ENCODE measurements at places on chromosomes 2 and 18. TPM values are rescaled to one million over a fixed set of nuclear protein-coding genes. Genes with fewer than 3 reads are reported as not detected.

DNA sequence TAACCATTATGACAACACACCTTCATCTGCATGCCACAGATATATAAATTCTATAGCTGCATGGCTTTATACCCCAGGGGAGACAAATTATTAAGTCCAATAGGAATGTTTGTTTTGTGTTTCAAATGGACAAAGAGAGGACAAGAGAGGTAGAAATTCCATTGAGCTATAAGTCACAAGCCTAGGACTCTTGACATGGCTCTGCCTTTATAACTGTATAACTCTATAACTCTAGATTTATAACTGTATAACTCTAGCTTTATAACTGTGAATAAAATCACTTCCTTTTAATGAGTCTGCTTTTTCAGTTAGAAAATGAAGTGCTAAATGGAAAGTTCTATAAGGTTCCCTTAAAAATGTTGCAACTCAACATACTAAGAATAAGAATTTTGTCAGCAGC is 106.4 kb downstream of the SCN9A start:
- DNase-seq: no peak

- DNase-seq: no peak
Observed at GRCh38 chr2:118992740-118993391, 50.9 kb downstream of the MARCO start.

DNA sequence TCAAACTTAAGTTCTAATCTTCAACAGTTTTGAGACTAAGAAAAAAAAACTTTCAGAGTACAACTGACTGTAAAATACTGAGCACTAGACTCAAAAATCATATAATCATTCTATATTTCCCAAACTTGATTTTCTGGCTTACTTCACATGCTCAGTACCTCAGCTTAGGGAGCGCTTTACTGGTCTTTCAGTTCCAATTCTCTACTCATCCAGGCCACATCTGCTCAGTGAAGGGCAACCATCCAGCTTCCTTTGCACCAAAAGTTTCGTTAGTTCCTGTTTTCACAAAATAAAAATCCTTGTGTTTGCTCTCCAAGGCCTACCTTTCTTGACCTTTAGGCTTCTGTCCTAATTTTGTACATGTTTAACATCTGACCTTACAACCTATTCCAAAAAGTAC is 287.6 kb upstream of the LRRTM1 start:
- no peak for DNase-seq

DNA sequence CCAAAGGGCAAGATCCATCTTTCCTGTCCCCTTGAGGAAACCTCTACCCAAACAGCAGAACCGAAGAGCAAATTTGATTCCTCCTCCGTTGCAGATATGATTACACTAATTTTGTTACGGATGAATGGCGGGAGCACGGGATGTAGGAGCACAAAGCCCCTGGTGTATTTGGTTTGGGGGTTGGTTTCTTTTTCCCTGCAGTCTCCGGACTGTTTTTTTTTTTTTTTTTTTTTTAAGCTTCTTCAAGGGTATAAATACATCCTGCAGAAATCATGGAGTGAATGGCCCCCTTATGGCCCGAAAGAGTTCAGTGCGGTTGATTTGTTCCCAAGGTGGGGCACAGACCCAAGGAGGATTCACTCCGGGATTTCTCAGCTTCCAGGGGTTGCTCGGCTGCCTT is 135.3 kb upstream of the SH3BP4 start:
- DNase-seq: no peak

Gene LYG1
- total RNA-seq: 1.9 TPM
